ENCODE measurements at places on chromosomes 1 and 21.
A peak's percentile ranks its signal among the peaks of the same experiment; 100 is the strongest.

- DNase-seq, result peak; percentile 50
These were observed 88.4 kb downstream of the ST6GALNAC5 start for GRCh38 chr1:76955652-76956051.

DNA sequence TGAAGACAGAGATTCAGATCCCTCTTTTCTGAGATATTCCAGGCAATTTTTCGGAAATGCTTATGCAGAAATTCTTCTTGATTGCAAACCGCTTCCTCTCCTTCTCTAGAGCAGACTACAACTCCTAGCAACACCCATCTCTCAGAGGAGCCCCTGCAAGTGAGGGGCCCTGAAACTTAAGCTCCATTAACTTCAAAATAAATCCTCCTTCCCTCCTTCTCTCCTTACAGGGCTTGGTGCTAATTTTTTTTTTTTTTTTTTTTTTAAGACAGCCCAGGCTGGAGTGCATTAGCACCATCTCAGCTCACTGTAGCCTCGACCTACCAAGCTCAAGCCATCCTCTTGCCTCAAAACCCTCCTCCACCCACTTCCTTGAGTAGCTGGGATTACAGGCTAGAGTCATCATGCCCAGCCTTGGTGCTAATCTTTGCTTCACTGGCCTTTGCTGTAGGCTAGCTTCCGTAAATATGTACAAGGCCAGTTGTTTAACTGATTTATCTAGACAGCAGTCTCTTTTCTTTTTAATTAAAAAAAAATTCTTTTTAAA is 30.2 kb upstream of the SFPQ start:
- DNase-seq, result no peak

DNA sequence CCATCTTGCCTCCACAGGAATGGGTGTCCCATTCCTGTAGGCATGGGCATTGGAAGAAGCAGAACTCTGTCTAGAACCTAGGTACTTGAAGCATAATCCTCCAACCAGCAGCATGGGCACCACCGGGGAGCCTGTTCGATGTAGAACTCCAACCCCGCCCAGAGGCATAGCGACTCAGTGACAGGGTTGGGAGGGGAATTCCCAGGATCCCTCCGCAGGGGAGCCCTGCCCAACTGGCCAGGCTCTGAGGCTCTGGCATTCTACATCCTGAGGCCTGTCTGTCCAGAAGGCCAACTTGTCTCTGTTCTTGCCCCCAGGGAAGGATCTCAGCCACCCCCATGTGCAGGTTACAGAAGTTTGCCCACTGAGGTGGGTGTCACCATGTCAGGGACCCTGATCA is 38.2 kb downstream of the CACNA1S start:
- DNase-seq, result no peak

DNA sequence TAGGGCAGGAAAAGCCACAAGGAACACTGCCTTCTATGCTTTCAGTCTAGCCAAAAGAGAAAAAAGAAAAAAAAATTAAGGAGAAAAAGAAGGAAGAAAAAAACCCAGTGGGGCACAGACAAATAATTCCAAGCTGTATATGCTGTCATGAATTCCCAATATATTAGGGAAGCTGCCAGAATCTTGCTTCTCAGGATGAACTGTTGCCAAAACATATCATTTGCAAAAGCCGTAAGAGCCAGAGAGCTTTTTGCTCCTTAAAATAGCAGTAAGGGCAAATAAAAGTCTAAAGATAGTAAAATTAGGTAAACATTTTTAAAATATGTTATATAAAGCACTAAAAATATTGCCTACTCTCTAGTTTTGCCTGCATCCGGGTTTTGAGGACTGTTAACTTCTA is 52.1 kb downstream of the PGM1 start:
- peak; percentile 34 for DNase-seq

- no peak for DNase-seq
These were observed 363.9 kb upstream of the PROX1 start for GRCh38 chr1:213623862-213624261.

DNA sequence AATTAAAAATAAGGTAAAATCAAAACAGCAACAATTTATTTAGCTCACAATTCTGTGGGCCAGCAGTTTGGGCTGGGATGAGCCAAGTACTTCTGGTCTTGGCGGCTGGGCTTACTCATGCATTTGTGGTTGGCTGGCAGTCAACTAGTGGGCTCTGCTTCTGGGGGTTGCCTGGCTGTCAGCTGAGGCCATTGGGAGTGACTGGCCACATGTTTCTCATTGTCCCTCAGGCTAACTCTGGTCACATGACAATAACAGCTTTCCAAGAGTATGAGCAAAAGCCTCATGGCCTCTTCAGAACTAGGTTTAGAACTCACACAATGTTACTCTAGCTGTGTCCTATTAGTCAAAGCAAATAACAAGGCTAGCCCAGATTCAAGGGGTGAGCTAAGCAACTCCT is 15.6 kb upstream of the CHIA start:
- DNase-seq, result peak; percentile 43

GRCh38 chr21:19120591-19120990 is 717.0 kb upstream of the TMPRSS15 start:
- no peak for DNase-seq

GRCh38 chr1:246262281-246262680 is 244.8 kb downstream of the SMYD3 start:
- no peak for DNase-seq

- no peak for DNase-seq
These were observed 269.9 kb downstream of the AJAP1 start for GRCh38 chr1:4924356-4924755.
